ENCODE measurements at places on chromosomes 12 and 14. TPM values are rescaled to one million over a fixed set of nuclear protein-coding genes. Genes with fewer than 3 reads are reported as not detected.

Gene NID2
- total RNA-seq: 41.7 TPM

Gene GLIPR1L2
- total RNA-seq: 0.20 TPM

Gene PPP4R4
- 0.48 TPM for total RNA-seq

Gene VPS29
- 156 TPM for total RNA-seq

Gene AVPR1A
- total RNA-seq: 0.07 TPM

Gene ADCY4
- not detected for total RNA-seq

Gene CRADD
- 10.1 TPM for total RNA-seq

Gene INHBC
- total RNA-seq: not detected
